H7 (cell line): ENCODE measurements at places on chromosomes 12 and 14. TPM values are rescaled to one million over a fixed set of nuclear protein-coding genes. Genes with fewer than 3 reads are reported as not detected.

The MAP1LC3B2 gene
- total RNA-seq: 2.8 TPM in 1 of 2 replicates, not detected in the other

The CEBPE gene
- total RNA-seq: 0.44 TPM in 1 of 2 replicates, not detected in the other

The AJUBA gene
- total RNA-seq: 27.0 and 27.5 TPM in 2 replicates

The FGF23 gene
- total RNA-seq: 0.17 and 0.37 TPM in 2 replicates

The IL22 gene
- not detected in 2 replicates for total RNA-seq

The TAS2R14 gene
- 0.10 and 0.92 TPM in 2 replicates for total RNA-seq

The ALDH2 gene
- 47.9 and 55.9 TPM in 2 replicates for total RNA-seq

The LALBA gene
- total RNA-seq: not detected in 2 replicates

The SRRM4 gene
- total RNA-seq: 0.26 and 0.76 TPM in 2 replicates

The TSPAN19 gene
- total RNA-seq: not detected in 2 replicates

The NPFF gene
- total RNA-seq: not detected in 2 replicates

The SIX4 gene
- total RNA-seq: 24.7 and 25.8 TPM in 2 replicates

The KRT80 gene
- not detected in 2 replicates for total RNA-seq

The PPP1R36 gene
- 0.28 and 0.41 TPM in 2 replicates for total RNA-seq

The SLC11A2 gene
- total RNA-seq: 44.9 and 53.0 TPM in 2 replicates

The PRPF39 gene
- 22.7 and 32.0 TPM in 2 replicates for total RNA-seq

The CTSG gene
- 0.10 TPM in 1 of 2 replicates, not detected in the other for total RNA-seq

The NGDN gene
- 58.1 and 62.8 TPM in 2 replicates for total RNA-seq

The RIPK3 gene
- not detected in 2 replicates for total RNA-seq

The LRP1-AS gene
- not detected in 2 replicates for total RNA-seq

The ATF7 gene
- total RNA-seq: 7.1 and 9.8 TPM in 2 replicates

The ANKRD33 gene
- 0.17 and 1.6 TPM in 2 replicates for total RNA-seq

The RABGGTA gene
- 22.8 and 25.9 TPM in 2 replicates for total RNA-seq

The ALG10B gene
- total RNA-seq: 4.5 and 4.8 TPM in 2 replicates

The SIX1 gene
- 0.07 TPM in 1 of 2 replicates, not detected in the other for total RNA-seq
